Trophoblast cell (in vitro differentiated cells and primary cell): ENCODE measurements at places on chromosomes 2 and 18.

DNA sequence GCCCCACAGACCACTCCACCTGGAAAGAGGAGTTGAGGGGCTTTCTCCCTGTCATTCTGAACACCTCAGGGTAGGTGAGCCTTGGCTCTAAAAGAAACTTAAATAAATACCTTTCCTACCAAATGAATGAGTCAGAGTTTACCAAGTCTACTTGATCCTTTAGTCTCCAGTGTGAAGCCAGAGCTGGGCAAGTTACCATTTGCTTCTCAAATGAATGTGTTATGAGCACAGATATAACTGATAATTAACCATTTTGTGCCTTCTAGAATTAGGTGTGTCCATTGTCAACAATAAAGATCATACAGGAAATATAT is 347.7 kb downstream of the KIAA1328 start:
- DNase-seq, result no peak
- no peak overlapping the region for H3K4me3 ChIP-seq
- no peak overlapping the region for H3K27ac ChIP-seq
- peaks cover 3% of the 10 kb centered on the region for H3K4me1 ChIP-seq

- H3K36me3 ChIP-seq, result peaks cover 47% of the 10 kb centered on the region
- H3K4me3 ChIP-seq, result no peak overlapping the region
- H3K27me3 ChIP-seq, result no peaks in the 10 kb centered on the region
Observed at GRCh38 chr2:61512768-61513398, 25.3 kb downstream of the XPO1 start.

DNA sequence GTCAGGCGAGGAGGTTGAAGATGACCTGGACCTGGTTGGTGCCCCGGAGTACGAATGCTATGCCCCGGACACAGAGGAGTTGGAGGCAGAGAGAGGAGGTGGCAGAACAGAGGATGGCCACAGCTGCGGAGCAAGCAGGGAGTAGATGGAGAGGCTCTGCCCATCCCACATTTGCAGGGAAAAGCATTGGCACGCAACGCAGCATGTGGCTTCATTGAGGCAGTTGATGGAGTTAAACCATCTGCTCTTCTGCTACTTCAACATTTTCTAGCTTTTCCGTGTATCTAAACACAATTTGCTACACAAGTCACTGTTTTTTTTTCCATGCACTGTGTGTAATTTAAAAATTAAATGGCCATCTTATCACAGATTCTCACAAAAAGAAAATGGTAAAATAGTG is 11.8 kb downstream of the RBFA start:
- DNase-seq, result no peak
- no peak overlapping the region for H3K27ac ChIP-seq
- no peak overlapping the region for H3K4me3 ChIP-seq
- H3K36me3 ChIP-seq, result peaks cover 21% of the 10 kb centered on the region
- H3K4me1 ChIP-seq, result no peaks in the 10 kb centered on the region
- no peaks in the 10 kb centered on the region for H3K27me3 ChIP-seq

- no peaks in the 10 kb centered on the region for H3K27me3 ChIP-seq
- H3K36me3 ChIP-seq, result no peaks in the 10 kb centered on the region
- no peak for DNase-seq
- H3K27ac ChIP-seq, result no peak overlapping the region
- H3K4me3 ChIP-seq, result no peak overlapping the region
Observed at GRCh38 chr2:37377187-37377532, 32.7 kb downstream of the QPCT start.

GRCh38 chr2:72367530-72368225 is 220.0 kb upstream of the CYP26B1 start:
- H3K27ac ChIP-seq, result no peak overlapping the region
- H3K27me3 ChIP-seq, result no peaks in the 10 kb centered on the region
- H3K4me3 ChIP-seq, result no peak overlapping the region
- no peaks in the 10 kb centered on the region for H3K4me1 ChIP-seq
- peak; percentile 94 for DNase-seq
- no peaks in the 10 kb centered on the region for H3K36me3 ChIP-seq

- H3K36me3 ChIP-seq, result peaks cover 14% of the 10 kb centered on the region
- H3K4me1 ChIP-seq, result peaks cover 9% of the 10 kb centered on the region
- DNase-seq, result peak; percentile 36
- peak overlapping the region; percentile 65 for H3K27ac ChIP-seq
- H3K4me3 ChIP-seq, result peak overlapping the region; percentile 94
- no peaks in the 10 kb centered on the region for H3K27me3 ChIP-seq
Observed at GRCh38 chr2:74481961-74482800, 617 bp downstream of the CCDC142 start.

GRCh38 chr2:27721335-27721734 is 50.2 kb upstream of the MRPL33 start:
- H3K4me1 ChIP-seq, result peaks cover 2% of the 10 kb centered on the region
- H3K36me3 ChIP-seq, result no peaks in the 10 kb centered on the region

DNA sequence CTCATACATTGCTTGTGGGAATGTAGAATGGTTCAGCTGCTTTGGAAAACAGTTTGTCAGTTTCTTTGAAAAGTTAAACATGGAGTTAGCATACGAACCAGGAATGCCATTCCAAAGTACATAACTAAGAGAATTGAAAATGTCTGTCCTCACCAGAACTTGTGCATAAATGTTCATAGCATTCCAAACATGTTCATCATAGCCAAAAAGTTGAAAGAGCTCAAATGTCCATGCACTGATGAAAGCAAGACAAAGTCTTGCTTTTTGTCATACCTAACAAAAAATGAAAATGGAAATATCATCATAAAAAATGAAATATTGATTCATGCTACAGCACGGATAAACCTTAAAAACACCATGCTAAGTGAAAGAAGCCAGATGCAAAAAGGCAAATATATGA is 408.8 kb upstream of the UBE2E3 start:
- H3K27me3 ChIP-seq, result no peaks in the 10 kb centered on the region
- no peak overlapping the region for H3K4me3 ChIP-seq
- H3K27ac ChIP-seq, result no peak overlapping the region
- H3K4me1 ChIP-seq, result no peaks in the 10 kb centered on the region

DNA sequence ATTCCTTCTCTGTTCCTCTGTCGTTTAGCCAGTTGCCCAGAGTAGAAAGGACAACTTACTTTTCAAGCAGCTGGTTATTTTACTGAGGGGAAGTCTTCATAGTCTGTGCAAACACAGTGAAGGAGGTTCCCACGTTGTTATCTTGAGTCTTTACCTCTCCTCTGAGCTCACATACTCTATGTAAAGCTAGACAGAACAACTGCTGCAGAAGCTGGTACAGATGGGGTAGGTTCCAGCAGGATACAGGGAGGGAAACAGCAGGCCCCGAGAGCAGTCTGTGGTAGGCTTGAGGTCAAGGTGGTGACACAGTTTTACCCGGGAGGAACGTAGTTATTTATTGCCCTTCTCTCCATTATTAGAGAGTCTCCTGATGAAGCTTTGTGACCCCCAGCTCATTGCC is 93.4 kb upstream of the LDLRAD4 start:
- H3K4me1 ChIP-seq, result no peaks in the 10 kb centered on the region
- no peak overlapping the region for H3K4me3 ChIP-seq
- no peaks in the 10 kb centered on the region for H3K27me3 ChIP-seq

- no peaks in the 10 kb centered on the region for H3K4me1 ChIP-seq
- no peaks in the 10 kb centered on the region for H3K27me3 ChIP-seq
- H3K36me3 ChIP-seq, result no peaks in the 10 kb centered on the region
- H3K27ac ChIP-seq, result no peak overlapping the region
- H3K4me3 ChIP-seq, result no peak overlapping the region
Observed at GRCh38 chr18:42756214-42756613, 359.3 kb downstream of the RIT2 start.
